Naive thymus-derived CD4-positive, alpha-beta T cell (primary cell): ENCODE measurements at places on chromosomes 1 and 21. TPM values are rescaled to one million over a fixed set of nuclear protein-coding genes. Genes with fewer than 3 reads are reported as not detected.

PLA2G5 gene
- polyA plus RNA-seq, result not detected

TSPEAR gene
- polyA plus RNA-seq, result 0.07 TPM

HAPLN2 gene
- polyA plus RNA-seq, result not detected

CTBS gene
- polyA plus RNA-seq, result 13.9 TPM

AMY1C gene
- polyA plus RNA-seq, result not detected

OR11L1 gene
- polyA plus RNA-seq, result not detected

PIGR gene
- polyA plus RNA-seq, result not detected

HENMT1 gene
- polyA plus RNA-seq, result 22.2 TPM

OR2T11 gene
- not detected for polyA plus RNA-seq

EDN2 gene
- polyA plus RNA-seq, result not detected

SLC35D1 gene
- 4.8 TPM for polyA plus RNA-seq

PIK3R3 gene
- not detected for polyA plus RNA-seq

CYP4Z1 gene
- polyA plus RNA-seq, result not detected

ADCY10 gene
- polyA plus RNA-seq, result 0.43 TPM

B3GALT2 gene
- polyA plus RNA-seq, result 0.10 TPM

SYDE2 gene
- polyA plus RNA-seq, result 5.7 TPM

FCRLB gene
- 0.90 TPM for polyA plus RNA-seq

TLCD4 gene
- not detected for polyA plus RNA-seq

INSRR gene
- polyA plus RNA-seq, result not detected

SNX7 gene
- polyA plus RNA-seq, result not detected

RGS13 gene
- polyA plus RNA-seq, result not detected

LRRC71 gene
- not detected for polyA plus RNA-seq

MEX3A gene
- not detected for polyA plus RNA-seq

KIF14 gene
- polyA plus RNA-seq, result not detected

GUCA2A gene
- not detected for polyA plus RNA-seq

ZBTB8B gene
- polyA plus RNA-seq, result not detected

COL16A1 gene
- 0.31 TPM for polyA plus RNA-seq

LMOD1 gene
- polyA plus RNA-seq, result not detected

NR0B2 gene
- polyA plus RNA-seq, result not detected

UBE2U gene
- not detected for polyA plus RNA-seq

NPHS2 gene
- not detected for polyA plus RNA-seq

MEGF6 gene
- 10.1 TPM for polyA plus RNA-seq

ARHGAP29 gene
- polyA plus RNA-seq, result 0.13 TPM

HSD11B1 gene
- polyA plus RNA-seq, result 0.18 TPM

ZBTB8A gene
- polyA plus RNA-seq, result not detected

IFT25 gene
- 53.7 TPM for polyA plus RNA-seq

FCGR1A gene
- not detected for polyA plus RNA-seq

TIE1 gene
- not detected for polyA plus RNA-seq

LRRC38 gene
- polyA plus RNA-seq, result not detected

ATP5PB gene
- polyA plus RNA-seq, result 437 TPM

CREG1 gene
- polyA plus RNA-seq, result 31.9 TPM

TCHHL1 gene
- polyA plus RNA-seq, result not detected

KIRREL1 gene
- not detected for polyA plus RNA-seq

NFIA gene
- 5.3 TPM for polyA plus RNA-seq

GPR25 gene
- polyA plus RNA-seq, result 1.8 TPM

RNU1-2 gene
- polyA plus RNA-seq, result not detected

DNAI4 gene
- polyA plus RNA-seq, result 2.2 TPM

SMCP gene
- not detected for polyA plus RNA-seq

LCE1D gene
- not detected for polyA plus RNA-seq

CYP2J2 gene
- 1.5 TPM for polyA plus RNA-seq

CHI3L2 gene
- polyA plus RNA-seq, result 126 TPM
